ENCODE measurements at places on chromosomes 16 and 17.
A peak's percentile ranks its signal among the peaks of the same experiment; 100 is the strongest.

GRCh38 chr16:53052519-53053501 is at the start of gene CHD9NB:
TSS of gene CHD9NB (minus strand) at chr16:53052897. CDS start at chr16:53044158, 8,739 bp downstream.
- no peak for DNase-seq

DNA sequence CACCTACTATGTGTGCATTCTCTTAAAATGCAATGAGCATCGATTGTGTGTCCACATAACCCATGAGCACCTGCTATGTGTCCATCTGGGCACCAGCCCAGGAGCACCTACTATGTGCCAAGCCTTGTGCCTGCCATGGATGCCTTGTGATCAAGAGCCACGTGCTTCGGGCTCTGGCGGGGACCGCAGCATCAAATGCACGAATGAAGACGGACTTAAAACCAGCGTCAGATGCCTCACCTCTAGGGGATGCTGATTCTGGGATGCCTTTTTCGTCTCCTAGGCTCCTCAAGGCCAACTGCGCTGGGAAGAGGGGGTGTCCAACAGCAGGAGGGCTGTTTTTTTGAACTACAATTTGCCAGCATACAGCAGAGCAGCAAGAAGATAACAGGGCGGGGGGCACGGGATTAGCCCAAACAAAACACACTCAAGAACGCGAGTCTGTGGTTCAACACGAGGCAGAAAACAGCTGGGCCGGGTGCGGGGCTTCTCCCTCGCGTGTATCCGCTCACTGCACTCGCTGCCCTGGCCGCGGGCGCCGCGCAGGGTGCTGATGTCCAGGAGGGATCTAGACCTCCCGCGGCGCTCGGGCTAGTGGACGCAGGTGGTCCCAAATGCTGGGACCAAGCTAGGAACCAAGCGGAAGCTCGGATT is 1.2 kb upstream of the GLIS2 start:
- no peak for DNase-seq

GRCh38 chr17:71975331-71975801 is 145.5 kb upstream of the SOX9 start:
- peak; percentile 21 for DNase-seq

GRCh38 chr17:64385187-64386083 is 5.2 kb downstream of the PECAM1 start:
- DNase-seq = peak; percentile 86

- DNase-seq = no peak
Observed at GRCh38 chr17:13384626-13385025, 217.1 kb downstream of the HS3ST3A1 start.

- no peak for DNase-seq
Observed at GRCh38 chr16:12965274-12965804, 63.9 kb downstream of the SHISA9 start.

- no peak for DNase-seq
Observed at GRCh38 chr17:1000597-1001461, 3.9 kb downstream of the TIMM22 start.

Measured in smooth muscle cell of the brain vasculature (primary cell).